ENCODE measurements at places on chromosomes 1 and 21. TPM values are rescaled to one million over a fixed set of nuclear protein-coding genes. Genes with fewer than 3 reads are reported as not detected.

- no peak for DNase-seq
These were observed 25.4 kb downstream of the GNAI3 start for GRCh38 chr1:109573785-109574184.

- no peak for DNase-seq
These were observed 226.4 kb downstream of the ZP4 start for GRCh38 chr1:237664348-237664747.

DNA sequence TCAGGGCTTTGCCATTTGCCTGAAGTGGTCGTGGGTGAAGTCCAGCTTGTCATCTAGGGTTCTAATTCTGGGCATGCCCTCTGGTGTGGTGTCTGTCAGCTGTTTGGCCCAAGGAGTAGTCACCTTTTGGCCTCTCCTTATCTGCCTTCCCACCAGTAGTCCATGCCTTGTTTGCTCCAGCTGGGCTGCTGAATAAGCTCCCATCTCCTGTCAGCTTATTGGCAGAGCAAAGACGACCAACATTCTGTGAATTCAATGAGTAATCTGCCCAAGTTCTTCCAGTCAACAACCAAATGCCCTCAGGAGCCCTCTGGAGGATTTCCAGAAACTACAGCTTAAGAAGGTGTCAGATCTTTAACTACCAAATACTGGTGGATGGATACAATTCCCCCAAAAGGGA is 7.0 kb downstream of the BCAN start:
- DNase-seq = no peak

GRCh38 chr1:85584923-85585322 is 4.4 kb downstream of the CCN1 start:
- no peak for DNase-seq

Gene SERTAD4
- polyA plus RNA-seq = 11.7 TPM

Gene MANEAL
- polyA plus RNA-seq = 2.6 TPM
